ELR (cell line): ENCODE measurements at places on chromosomes 7 and 10.

DNA sequence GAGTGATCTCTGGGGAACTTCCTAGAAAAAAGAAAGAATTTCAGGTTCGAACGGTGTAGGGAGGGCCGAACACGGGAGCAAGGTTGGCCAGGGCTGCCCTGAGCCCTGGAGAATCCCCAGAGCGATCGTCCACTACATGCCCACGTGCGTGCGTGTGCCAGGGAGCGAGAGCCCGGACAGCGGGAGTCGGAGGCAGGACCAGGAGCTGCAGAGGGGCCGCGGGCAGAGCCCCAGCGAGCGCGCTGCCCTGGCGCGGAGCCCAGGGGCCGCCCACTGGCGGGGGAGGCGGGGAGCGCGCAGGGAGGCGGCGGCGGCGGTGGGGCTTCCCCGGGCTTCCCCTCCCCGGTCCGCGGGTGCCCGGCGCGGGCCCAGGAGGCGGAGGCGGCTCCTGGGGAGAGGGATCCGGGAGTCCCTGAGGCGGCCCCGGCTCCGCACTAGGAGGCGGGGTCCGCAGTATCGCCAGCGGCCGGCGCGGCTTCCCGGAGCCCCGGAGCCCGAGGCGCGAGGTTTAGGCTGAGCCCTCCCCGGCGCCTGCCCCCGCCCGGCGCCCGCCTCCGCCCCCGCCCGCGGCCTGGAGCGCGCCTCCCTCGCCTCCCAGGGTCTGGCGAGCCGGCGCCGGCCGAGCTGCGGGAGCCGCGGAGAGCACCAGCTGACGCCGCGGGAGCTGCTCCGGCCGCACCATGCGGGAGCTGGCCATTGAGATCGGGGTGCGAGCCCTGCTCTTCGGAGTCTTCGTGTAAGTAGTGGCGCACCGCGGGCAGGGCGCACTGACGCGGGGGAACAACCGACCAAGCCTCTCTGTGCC, at the start of gene PLPP4:
Gene PLPP4, plus strand, starts transcription at position 602 of the 805 bp plus-strand sequence. Its CDS starts 79 bp downstream, at position 681.
- peak; percentile 45 for DNase-seq

DNA sequence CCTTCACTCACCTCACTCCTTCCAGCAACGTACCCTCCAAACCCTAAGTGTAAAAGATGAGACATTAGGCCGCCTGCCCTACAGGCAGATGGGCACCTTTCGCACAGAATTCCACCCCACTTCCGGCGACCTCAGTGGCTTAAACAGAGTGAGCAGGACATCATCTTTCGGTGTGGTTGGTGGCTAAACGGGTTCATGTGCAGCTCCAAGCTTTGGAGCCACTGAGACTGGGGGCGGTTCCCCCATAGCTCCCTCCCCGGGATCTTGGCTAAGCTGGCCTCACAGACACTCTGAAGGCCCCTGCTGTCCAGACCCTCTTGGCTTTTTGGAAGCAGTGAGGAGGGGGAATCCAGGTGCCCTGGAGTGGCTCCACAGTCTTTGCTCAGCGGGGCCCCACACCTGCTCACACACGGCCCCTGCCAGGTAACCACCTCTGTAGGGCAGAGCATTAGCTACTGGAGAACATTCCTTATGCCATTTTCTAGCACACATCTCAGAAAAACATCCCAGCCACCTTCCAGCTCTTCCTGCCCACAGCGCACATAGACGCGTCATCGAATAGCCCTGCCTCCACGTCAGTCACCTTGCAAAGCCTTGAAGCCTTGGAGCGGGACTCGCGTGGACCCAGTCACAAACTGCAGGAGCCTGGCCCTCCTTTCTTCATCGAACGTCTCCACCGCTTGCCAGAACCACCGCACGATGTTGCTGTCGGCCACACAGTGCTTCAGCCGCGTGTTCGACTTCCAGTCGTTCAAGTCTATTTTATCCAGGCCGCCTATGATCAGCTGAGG, 108.8 kb downstream of the SMURF1 start:
- DNase-seq: no peak

- DNase-seq: no peak
These were observed 3.4 kb downstream of the CDK1 start for GRCh38 chr10:60781661-60782060.

DNA sequence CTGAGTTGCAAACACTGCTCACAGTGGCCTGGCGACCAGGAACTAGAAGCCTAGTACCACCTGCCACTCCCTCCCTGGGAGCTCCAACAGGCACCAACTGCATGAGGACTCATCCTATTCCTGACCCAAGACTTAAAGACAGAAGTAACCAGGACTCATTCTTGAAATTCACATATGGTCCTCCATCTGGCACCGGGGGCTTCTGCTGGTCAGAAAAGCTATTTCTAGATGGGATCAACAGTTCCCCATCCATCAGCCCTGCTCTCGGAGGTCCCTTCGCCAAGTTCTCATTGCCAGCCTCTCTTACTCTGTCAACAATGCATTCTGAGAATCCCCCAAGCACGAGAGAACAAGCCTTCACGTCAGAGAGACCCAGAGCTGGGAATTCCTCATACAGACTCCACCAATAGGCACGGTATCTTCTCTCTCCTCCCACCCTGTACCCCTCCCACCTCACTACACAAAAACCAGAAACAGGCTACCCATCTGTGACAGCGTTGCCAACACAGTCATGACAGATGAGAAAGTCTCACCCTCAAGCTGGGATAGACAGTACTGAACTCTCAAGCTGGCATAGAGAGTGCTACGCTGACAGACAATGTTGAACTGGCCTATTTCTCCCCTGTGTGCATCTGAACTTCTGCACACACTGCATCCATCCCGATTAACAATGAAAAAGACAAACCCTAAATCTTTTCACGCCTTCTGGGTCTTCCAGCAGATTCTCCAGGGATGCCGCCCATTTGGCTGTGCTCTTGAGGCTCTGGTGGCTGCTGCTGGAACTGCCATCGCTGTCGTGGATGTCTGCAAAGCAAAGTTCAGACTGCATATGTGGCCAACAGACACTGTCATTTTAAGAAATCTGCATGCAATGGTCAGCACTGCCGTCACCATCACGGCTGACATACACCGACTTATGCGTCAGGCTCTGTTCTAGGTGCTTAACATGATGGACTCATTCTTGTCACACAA, 15.6 kb downstream of the RGS10 start:
- DNase-seq: no peak

DNA sequence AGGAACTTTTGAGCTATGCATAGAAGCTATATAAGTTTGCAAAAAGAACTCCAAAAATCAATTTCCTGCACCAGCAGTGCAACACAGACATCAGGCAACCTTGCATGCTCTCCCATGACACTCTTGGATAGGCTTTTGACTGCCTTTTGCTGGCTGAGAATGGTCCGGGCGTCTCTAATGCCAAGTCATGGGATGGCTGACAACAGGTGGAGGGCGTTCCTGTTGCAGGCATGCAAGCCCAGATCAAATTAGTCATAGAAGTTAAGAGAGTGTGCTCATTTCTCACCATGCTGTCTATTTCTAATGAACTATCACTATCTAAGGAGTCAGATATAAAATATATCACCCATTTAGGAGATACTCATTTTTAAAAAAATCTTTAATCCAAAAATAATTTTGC, 8.4 kb downstream of the PLCE1 start:
- no peak for DNase-seq

DNA sequence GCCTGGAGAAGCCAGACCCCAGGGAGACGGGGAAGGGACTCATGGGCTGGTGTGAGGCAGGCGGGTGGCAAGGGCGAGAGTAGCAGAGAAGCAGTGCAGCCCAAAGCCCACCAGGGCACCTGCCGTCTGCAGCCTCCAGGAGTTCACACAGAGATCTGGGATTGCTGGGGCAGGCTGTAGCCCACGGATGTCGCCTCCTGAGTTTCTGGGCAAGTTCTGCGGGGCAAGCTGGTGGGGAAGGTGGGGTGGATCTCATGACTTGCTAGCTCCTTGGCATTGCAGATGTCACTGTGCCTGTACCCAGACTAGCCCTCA, 6.0 kb downstream of the ADCK2 start:
- no peak for DNase-seq

GRCh38 chr10:44458671-44459413, 73.9 kb upstream of the CXCL12 start:
- no peak for DNase-seq
